Epithelial cell of prostate (primary cell): ENCODE measurements at places on chromosomes 6 and 20.

DNA sequence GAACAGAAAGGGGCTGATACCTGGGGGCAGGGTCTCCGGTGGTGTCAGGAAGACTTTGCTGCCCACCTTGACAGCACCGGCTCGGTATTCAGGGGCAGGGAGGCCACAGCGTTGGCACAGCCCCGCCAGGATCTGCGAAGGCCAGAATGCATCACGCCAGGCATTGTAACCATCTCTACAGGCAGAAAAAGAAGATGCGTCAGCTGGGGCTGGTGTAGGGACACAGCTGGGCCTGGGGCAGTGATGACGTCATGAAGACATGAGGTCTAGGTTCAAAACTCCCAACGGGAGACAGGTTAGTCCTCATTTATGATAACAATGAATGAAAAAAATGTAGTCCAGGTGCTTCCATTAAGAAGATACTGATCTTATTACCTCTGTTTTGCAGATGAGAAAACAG, 22.0 kb downstream of the ERGIC3 start:
- no peak for DNase-seq

- DNase-seq: no peak
Measured at GRCh38 chr6:166952567-166953486, 3.5 kb downstream of the RNASET2 start.

- DNase-seq: peak; percentile 89
Measured at GRCh38 chr6:104182811-104183210, 676.9 kb downstream of the HACE1 start.

DNA sequence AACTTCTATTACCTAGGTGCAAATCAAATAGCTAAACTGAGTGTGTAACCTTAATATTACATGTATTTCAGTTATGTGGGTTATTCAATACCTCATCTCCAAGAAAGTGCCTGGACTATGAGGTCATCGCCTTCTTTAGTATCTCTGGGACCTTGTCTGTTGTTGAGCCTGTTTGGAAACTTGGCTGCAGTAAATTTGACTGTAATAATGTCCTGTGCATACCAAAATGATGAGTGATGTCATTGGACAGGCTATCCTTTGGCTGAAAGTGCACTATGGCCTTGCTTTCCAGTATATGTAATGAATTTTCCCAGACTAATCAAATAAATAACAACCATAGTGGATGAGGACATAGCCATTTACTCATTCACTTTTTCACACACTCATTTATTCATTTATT, 455.1 kb downstream of the ADGRB3 start:
- no peak for DNase-seq

GRCh38 chr6:42771741-42772100, 10.1 kb upstream of the BICRAL start:
- DNase-seq: no peak
